ENCODE measurements at places on chromosomes 5 and 9.

DNA sequence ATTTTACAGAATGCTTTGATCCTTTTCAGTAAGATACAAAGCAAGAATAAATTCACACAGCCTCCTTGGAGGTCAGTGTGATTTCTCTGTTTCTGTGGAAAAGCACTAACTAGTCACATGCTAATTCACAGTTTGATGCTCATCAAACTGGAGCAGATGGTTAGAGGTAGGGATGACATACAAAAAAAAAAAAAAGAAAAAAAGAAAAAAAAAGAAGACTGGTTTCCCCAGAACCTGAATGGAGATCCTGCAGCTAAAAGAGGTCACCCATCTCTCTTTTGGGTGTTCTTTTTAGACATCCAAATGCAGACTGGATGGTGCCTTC is 123.7 kb upstream of the ANKRD55 start:
- no peak for DNase-seq

- DNase-seq: no peak
These were observed 29.8 kb upstream of the MIER3 start for GRCh38 chr5:56981548-56982315.

DNA sequence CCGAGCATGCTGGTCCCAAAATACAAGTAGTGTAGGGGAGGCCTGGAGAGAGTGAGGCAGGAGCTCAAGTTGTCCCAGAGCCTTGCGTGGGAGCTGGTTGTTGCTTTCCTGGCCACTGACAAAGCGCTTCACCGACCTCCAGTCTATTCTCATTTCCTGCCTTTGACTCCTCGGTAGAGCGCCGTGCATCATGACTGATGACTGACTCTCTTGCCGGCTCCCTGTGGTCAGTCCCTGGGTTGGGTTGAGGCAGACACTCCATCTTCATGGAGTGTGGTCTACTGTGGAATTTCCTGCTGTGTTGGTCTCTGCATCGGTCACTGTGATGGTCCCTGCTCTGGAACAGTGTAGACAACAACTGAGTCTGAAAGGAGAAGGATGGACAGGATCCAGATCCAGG is 175.1 kb upstream of the S1PR3 start:
- peak; percentile 86 for DNase-seq

DNA sequence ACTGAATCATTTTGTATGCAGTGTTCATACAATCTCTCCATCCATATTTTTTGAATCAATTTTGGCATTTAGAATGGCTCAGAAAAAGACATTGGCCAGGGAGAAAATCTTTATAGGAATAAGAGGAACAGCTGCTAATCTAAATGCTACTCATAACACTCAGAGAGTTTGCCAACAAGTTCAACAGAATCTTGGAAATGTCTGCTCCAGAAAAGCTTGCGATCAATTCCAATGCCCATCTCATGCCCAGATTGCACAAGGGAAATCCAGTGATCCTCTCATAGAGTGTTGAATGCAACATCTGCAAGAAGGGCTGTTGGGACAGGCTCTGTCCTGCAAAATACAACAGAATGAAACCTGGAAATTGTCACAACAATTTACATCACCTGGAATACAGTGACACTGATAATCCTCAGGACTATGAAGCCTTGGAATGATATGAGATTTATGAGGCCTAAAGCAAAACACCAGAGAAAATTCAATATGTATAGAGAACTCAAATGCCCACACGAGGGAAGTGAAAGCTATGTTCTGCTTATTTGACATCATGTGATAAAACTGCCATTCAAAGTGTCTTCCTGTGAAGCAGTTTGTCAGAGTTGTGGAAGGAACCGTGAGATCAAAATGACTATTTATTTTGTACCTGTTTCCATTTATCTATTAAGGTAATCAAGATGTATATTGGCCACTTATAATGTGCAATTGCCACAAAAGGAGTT is 190.1 kb downstream of the PARP8 start:
- DNase-seq: no peak

- no peak for DNase-seq
These were observed 348.3 kb upstream of the CDH6 start for GRCh38 chr5:30845194-30845593.

- no peak for DNase-seq
These were observed 439.9 kb downstream of the BRINP1 start for GRCh38 chr9:118929287-118929686.

DNA sequence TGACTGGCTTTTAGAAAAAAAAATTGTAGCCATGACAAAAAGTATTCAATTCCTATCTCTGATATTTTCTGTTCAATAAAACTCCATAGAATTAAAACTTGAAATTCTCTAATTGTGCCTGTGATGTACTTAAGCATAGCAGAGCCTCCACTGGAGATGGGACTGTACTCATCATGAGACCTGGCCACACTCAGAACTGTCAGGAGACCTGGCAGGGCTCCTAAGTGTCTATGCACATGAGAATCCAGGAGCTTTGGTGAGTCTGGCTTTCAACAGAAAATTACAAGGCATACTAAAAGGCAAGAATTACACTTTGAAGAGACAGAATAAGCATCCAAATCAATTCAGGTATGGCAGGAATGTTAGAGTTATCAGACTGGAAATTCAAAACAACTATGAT is 26.7 kb upstream of the ERCC6L2 start:
- DNase-seq: no peak

- no peak for DNase-seq
These were observed 5.9 kb downstream of the SURF4 start for GRCh38 chr9:133369933-133370332.

- no peak for DNase-seq
These were observed 139.6 kb upstream of the RASA1 start for GRCh38 chr5:87127956-87128687.

- no peak for DNase-seq
These were observed 79.3 kb downstream of the ARHGAP26 start for GRCh38 chr5:142849466-142849865.

GRCh38 chr9:100619194-100619593 is 41.3 kb downstream of the CAVIN4 start:
- DNase-seq: no peak

GRCh38 chr5:34028349-34028748 is 14.7 kb downstream of the C1QTNF3 start:
- DNase-seq: no peak

GRCh38 chr9:129909851-129910250 is 74.6 kb downstream of the USP20 start:
- no peak for DNase-seq

GRCh38 chr5:119017994-119018393 is 29.6 kb upstream of the DTWD2 start:
- no peak for DNase-seq

GRCh38 chr5:45081082-45081481 is 272.3 kb downstream of the MRPS30 start:
- DNase-seq: no peak

DNA sequence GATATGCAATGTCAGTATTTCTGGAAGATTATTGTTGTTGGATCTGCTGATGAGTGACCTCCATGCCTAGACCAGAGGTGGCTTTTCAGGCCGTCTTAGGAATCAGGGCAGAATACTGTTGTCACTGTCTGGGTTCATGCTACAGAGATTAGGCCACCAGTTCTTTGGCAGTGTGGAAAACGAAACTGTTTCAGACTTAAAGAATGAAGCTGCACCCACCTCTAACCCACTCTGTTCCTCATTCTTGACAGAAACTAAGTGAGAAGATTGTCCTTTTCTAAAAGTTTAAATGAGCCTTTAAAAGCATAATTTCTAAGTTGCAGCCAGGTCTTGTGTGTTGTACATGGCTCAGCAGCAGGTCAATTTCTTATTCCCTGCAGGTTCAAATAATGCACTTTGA is 444.3 kb downstream of the ENC1 start:
- DNase-seq: no peak

DNA sequence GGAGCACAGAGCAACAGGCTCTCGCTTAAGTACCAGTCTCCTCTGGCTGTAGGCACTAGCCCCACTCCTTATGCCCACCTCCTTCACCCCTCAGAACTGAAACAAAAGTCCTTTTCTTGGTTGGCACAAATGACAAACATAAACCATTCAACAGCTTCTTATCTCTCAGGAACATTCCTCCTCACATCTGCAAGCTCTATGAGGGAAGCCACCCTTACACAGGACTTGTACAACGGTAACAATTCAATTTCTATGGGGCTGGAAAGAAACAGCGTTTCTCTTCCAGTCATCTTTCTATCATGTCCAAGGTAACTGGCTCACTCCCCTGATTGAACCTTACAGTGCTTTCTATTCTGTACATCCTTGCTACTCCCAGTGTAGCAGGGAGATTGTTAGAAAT is 74.1 kb downstream of the CSF2 start:
- DNase-seq: no peak

DNA sequence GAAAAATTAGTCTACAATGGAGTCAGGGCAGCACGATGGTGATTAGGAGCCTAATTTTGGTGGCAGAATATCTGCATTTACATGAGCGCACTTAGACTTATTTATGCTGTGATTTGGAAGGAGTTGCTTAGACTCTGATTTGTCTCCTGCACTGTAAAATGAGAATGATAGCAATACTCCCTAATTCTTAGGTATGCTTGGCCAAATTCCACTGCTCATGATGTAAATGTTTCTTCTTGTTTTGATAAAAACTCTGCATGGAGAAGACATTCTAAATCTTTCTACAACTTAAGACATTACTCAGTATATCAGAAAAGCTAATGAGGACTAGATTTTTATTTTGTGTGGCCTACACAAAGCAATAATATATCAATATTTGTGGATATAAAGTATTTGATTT is 205.4 kb downstream of the CDH18 start:
- DNase-seq: no peak

GRCh38 chr5:68994645-68995044 is 99.2 kb upstream of the SLC30A5 start:
- no peak for DNase-seq

Measured in brain microvascular endothelial cell (primary cell).